Activated CD8-positive, alpha-beta memory T cell treated with anti-CD3 and anti-CD28 coated beads for 48 hours (primary cell): ENCODE measurements at places on chromosomes 11 and 22.

GRCh38 chr22:17655289-17655688 lies 16.7 kb downstream of the BCL2L13 start:
- no peak for DNase-seq

- DNase-seq = no peak
Observed at GRCh38 chr11:12023015-12023414, 14.6 kb upstream of the DKK3 start.

- DNase-seq = no peak
Observed at GRCh38 chr11:6258571-6259081, 1.0 kb upstream of the CCKBR start.

- no peak for DNase-seq
Observed at GRCh38 chr11:19905280-19905853, 192.7 kb downstream of the NAV2 start.

DNA sequence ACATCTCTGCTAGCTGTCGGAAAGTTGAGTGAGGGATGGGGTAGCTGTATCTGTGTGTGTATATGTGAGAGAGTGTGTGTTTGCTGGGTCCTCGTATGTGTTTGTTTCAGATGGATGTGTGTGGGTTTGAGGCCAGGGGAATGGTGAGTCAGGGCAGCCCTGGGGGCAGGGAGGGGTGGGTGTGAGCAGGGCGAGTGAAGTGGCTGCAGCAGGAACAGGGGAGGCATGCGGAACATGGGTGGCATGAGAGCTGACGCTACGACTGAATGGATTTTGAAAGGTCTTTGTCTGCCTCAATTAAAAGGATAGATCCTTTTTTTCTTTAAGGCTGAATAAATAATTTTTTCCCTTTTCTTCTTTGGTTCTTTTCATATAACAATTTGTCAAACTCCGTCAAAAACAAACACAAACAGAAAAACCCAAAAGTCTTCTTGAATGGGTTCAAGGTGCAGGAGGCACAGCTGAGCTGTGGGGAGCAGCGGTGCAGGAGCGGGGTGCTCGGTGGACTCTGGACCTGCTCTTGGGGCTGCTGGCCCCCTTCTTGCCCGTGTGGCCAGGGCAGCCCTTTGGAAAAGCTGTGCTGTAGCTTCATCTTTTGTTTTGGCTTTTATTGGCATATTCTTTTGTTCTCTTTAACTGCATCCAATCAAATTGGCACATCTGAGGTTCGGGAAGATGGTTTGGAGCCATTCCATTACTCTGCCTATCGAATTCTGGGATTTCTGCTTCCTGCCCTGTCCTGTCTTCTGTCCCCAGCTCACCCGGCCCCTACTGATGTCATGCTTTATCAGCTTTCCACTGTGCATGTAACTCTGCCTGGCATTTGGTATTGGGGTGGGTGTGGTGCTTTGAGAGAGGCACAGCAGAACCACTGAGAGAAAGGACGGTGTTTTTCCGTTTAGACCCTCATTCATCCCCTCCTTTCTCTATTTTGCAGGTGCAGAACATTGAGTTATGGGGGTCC lies 80.1 kb downstream of the ADAMTS15 start:
- DNase-seq = no peak

- no peak for DNase-seq
Observed at GRCh38 chr11:114307524-114308203, 11.5 kb downstream of the NNMT start.

GRCh38 chr11:62399878-62400266 lies 19.0 kb upstream of the SCGB1A1 start:
- DNase-seq = no peak

- DNase-seq = no peak
Observed at GRCh38 chr11:85800595-85801342, 10.2 kb downstream of the SYTL2 start.

GRCh38 chr22:48138855-48139254 lies 1376.4 kb downstream of the TBC1D22A start:
- no peak for DNase-seq

GRCh38 chr11:68948935-68949334 lies 31.9 kb downstream of the MRGPRD start:
- DNase-seq = no peak

- DNase-seq = no peak
Observed at GRCh38 chr11:123439616-123440015, 9.5 kb downstream of the GRAMD1B start.

GRCh38 chr11:13224324-13224723 lies 53.3 kb upstream of the BMAL1 start:
- DNase-seq = no peak

DNA sequence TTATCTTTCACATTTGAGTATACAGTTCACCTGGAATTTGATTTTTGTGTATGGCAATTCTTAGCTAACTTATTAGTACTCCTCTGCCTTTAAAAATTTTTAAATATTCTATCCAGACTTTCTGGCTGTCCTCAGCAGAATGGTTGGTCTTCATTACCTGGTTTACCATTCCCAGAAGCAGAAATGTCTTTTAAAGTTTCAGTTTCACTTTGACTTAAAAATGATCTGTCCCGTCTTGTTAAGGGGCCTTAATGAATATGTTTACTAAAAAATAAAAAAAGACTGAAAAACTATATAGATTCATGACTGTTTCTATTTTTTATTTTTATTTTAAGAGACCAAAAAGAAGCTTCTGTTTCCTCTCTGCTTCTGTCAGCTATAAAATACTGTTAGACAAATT lies 70.5 kb upstream of the TNRC6B start:
- DNase-seq = no peak

- no peak for DNase-seq
Observed at GRCh38 chr11:112177589-112177988, 2.3 kb downstream of the BCO2 start.
